Stomach (tissue), 19 donors: ENCODE measurements at places on chromosomes 6 and 20.

DNA sequence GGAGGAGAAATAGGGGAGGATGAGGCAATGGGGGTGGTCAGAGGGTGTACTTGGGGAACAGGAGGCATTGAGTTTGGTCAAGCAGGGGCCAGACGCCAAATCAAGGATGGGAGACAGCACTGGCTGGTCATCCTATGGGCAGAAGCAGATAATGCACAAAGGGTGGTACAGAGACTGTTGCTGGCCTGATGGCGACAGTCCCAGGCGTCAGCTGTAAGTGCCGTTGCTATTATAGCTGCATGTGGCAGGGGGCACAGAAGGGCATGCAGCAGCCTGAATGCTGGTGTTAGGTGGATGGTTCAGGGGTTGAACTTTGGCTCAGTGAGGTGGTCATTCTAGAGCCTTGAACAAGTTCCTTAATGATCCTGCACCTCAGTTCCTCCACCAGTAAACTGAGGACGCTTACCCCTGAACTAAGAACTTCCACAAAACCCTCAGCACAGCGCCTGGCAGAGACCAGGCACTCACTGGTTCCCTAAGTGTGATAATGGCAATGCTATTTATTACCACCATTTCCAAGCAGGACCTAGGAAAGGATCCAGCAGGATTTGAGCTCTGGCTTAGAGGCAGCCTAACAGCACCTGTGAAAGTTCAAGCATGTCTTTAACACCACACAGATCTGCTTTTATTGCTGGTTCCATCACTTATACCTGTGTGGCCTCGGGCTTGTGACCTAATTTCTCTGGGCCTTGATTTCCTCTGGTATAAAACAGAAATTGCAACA lies 162.7 kb downstream of the INSM1 start:
- DNase-seq, result no peak

DNA sequence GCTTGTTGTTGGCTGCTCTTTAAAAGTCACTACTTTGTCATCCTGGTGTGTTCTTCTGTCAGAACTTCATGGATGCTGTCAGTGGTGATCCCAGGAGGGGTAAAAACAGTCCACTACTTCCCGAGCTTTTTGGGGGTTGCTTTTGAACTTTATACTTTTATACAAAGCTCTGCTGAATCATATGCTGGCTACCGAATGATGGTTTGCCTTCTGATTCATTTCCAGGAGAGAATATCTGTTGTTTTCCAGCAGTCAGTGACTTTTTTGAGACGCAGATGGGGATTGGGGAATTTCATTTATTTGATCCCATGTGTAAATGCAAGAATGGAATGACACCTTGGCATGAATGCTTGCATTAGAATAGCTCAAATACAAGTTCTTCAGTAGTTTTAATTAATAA lies 32.7 kb upstream of the COL10A1 start:
- no peak for DNase-seq

- DNase-seq, result peak; percentile 78
Measured at GRCh38 chr6:142474531-142475289, 172.9 kb downstream of the ADGRG6 start.

GRCh38 chr6:34486106-34486740 lies 20.3 kb downstream of the PACSIN1 start:
- DNase-seq, result no peak

DNA sequence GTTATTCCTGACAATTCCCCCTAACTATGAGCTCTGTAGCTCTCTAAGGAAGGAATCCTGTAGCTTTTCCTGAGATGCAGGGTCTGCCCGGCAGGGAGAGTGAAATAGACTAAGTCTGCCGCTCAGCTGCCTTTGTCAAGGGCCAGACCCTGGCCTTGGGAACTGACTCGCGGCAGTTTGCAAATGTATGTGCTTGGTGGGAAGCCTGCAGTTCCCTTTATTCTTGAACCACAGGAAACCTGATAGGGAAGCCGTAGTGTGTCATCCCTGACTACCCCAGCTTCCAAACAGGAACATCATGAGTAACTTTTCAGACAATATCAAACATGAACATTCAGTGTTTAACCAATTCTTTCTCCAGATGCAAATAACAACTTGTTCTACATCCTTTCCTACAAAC lies 78.7 kb upstream of the IFNGR1 start:
- DNase-seq, result no peak

DNA sequence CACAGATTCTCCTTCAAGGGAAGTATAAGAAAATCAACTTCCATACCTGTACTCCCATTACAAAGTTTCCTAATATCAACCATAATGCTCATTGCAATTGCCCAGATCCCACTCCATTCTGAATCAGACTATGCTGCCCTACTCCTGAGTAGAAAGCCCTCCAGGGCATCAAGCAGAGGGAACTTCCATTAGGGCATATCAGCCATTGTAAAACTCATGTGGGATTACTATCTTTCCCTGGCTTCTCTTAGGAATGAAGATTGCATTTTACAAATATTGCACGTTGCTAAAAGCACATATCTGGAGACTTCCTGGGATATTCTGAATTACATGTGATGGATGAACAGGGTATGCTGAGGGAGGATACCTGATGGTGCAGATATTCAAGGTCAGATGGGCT lies 263.2 kb downstream of the FOXA2 start:
- DNase-seq, result no peak

DNA sequence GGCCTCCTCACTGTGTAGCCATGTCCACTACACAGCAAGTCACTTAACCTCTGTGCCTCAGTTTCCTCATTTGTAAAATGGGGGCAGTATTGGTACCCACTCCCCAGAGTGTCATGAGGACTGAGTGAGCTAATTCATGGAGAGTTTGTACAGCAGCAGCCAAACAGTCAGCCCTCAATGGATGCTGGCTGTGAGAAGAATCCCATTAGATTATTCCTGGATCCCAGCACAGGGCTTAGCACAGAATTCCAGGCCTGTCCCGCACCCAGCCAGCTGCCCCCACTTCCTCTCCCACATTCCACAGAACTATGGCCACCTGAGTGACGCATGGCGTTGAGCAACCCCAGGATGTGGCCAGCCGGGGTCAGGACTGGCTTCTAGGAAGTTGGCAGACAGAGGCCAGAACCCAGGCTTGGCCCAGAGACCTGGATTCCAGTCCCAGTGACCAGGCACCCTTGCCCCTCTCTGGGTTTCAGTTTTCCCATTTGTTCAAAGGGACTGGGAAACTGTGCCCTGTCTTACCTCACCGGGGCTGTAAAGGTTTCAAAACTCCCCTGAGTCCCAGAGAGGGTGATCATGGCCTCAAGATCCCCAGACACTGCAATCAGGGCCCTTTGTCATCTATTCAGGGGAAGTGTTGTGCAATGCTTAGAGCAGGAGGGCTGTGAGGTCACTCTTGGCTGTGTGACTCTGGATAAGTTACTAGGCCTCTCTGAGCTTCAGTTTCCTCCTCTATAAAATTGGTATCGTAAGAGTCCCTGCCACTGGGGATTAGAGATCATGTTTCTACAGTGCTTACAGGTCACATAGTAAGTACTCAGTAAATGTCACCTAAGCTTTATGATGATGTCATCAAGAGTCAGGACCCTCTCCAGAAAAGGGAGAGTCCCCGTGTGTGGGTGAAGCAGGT lies 3.0 kb upstream of the TGM2 start:
- no peak for DNase-seq

GRCh38 chr6:144624246-144624645 lies 339.1 kb downstream of the UTRN start:
- no peak for DNase-seq

DNA sequence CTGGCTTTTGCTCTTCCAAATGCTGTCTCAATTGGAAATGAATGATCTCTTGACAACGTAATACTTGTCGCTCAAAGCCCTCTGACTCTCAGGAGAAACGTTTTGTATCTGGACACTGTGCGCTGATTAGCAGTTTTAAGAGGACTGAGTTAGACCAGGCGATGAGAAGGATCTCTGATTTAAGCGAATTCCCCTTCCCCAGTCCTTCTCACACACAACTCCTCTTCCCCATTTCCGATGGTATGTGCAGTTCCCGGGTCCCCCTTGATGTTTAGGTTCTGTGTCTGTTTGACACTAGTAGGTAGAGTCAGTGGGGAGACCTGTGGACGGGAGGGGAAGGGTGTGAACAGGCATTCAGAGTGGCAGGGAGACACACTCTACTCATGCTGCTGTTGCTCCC lies 2.5 kb downstream of the ZDHHC14 start:
- no peak for DNase-seq

DNA sequence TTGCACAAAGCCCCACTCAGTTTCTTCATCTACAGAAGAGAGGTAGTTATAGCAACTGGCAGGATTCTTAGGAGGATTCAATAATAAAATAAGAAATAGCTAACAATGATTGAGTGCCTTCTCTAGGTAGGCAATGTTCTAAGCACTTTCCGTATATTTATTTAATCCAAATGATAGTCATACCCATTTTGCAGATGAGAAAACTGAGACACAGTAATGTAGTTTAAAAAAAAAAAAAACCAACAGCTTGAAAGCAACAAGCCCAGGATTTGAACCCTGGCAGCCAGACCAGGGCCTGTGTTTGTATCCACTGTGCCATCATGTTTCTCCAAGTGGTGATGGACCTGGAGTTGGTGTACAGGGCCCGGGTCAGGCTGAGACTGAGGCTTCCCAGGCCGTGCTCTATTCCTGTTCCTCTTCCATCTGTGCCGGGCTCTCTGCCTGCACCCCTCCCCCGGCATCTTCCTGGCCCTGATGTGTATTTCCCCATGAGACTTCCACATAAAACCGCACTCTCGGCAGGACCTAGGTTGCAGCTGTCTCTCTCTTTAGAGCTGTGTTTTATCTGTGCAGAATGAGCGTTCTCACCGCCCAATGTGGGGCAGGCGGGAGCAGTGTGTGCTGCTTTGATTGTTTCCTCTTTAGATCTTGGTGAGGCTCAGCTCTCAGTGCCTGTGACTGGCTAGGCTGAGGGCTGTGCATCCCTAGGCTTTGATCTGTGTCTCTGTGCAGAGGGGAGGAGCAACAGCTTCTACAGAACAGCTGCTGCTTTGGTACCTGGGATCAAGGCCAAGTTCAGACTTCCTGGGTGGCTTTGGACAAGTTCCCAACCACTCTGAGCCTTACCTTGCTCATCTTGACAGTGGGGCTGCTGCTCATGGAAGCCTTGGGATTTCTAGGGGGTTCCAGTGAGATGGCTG lies 49.5 kb downstream of the TOX2 start:
- peak; percentile 62 for DNase-seq

GRCh38 chr20:58296051-58296837 lies 13.3 kb upstream of the RAB22A start:
- no peak for DNase-seq

DNA sequence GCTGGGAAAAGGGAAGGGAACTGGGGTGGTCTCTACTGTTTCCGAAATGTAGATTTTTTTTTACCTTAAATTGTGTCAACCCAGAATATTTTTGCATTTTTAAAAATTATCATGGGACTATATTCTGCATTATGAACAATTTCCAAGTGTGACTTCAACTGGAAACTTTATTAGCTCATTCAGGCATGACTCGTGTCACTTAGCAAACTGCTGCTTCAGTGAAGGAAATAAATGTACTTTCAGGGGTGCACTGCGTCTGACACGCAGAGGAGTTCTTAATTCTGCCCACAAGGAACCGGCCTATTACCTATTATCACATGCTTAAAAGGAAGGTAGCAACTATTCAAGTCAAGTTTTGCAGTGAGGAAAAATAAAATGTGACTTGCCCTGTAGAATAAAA lies 291.3 kb upstream of the PRDM1 start:
- no peak for DNase-seq

GRCh38 chr6:897528-898207 lies 204.7 kb upstream of the EXOC2 start:
- no peak for DNase-seq

DNA sequence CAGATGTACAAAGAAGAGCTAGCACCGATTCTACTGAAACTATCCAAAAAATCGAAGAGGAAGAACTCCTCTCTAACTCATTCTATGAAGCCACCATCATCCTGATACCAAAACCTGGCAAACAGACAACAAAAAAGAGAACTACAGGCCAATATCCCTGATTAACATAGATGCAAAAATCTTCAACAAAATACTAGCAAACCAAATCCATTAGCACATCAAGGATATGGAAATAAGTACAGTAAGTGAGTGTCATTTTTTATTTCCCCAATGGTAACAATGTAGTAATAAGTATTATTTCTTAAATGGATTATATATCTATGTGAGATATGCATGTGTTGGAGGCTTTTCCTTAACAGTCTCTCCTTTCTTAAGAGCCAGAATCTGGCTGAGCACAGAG lies 134.5 kb upstream of the SMLR1 start:
- no peak for DNase-seq

DNA sequence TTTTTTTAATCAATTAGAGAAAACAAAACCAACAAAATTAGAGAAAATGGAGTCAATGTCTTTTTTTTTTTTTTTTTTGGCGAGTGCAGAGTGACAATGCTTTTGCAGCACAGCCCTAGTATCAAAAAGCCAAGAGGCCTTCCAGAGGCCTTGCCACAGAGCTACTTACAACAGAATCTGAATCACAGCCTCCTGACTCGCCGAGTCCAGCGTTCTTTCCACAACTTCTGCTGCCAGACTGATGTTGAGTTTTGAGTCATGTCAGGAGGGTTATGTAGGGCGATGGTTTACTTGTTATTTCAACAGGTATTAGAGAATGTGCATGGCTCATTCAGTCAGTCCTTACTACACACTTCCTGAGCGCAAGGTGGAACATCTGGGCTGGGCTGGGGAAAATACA lies 88.6 kb downstream of the FNDC1 start:
- no peak for DNase-seq

- DNase-seq, result no peak
Measured at GRCh38 chr6:44222486-44223318, 693 bp upstream of the SLC29A1 start.

DNA sequence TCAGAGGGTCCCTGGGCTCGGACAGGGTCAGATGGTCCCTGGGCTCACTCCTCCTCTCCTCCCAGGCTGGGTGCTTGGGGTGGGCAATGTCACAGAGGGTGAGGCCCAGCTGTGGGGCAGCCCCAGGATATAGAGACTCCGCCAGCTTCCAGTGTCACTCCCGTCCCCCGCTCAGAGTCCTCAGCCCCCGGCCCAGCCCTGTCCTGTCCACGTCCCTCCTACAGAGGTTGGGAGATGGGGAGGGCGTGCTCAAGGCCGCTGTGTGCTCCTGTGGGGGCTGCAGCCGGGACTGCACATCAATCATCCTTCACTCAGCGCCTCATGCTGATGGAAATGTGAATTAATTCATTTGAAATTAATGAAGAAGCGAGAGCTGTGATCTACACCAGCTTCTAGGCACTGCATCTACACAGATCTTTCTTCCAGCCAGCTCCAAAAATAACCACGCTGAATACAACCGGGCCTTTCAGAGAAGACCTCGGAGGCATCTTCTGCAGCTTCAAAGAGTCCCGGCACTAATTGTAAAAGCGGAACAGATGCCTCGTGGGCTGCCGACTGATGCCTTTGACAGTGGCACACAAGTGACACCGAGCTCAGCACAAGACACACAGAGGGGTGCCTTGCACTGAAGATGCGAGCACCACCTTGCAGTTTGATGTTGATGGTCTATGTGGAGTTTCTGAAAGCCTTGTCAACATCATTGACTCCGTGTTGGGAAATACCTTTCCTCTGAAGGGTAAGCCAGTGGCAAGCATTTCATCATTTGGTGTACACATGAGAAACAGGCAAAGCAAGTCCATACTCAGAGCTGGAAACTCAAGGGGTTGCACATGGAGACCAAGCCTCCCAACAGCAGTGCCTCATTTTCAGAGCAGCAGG lies 39.3 kb downstream of the DACT2 start:
- no peak for DNase-seq

- no peak for DNase-seq
Measured at GRCh38 chr20:11796026-11796425, 121.7 kb upstream of the BTBD3 start.
